ENCODE measurements at places on chromosomes 1 and 21. TPM values are rescaled to one million over a fixed set of nuclear protein-coding genes. Genes with fewer than 3 reads are reported as not detected.

Gene MATN1
- total RNA-seq, result not detected

Gene LRRIQ3
- total RNA-seq, result 0.38 TPM

DNA sequence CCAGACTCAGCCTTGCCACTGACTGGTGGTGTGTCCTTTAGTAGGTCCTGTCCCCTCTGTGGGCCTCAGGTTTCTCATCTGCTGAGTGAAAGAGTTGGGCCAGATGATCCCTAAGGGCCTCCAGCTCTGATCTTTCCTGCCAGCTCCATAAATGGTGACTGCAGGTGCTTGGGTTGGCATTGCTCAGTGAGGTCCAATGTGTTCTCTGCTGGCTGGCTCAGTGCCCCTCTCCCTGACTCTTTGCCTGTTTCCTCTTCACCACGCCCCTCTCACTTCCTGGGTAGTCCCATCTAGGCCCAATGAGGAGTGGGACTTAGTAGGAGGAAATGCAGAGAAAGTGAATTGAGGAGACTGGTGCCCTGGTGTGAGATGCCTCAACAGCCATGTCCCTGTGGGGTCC, 36.6 kb downstream of the UBE2T start:
- no peak for DNase-seq

DNA sequence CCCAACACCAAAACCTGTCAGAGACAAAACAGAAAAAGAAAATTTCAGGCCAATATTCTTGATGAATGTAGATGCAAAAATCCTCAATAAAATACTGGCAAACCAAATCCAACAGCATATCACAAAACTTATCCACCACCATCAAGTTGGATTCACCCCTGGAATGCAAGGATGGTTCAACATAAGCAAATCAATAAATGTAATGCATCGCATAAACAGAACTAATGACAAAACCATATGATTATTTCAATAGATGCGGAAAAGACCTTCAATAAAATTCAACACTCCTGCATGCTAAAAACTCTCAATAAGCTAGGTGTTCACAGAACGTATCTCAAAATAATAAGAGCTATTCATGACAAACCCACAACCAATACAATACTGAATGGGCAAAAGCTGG, 3.8 kb upstream of the OR2L5 start:
- no peak for DNase-seq

- DNase-seq, result no peak
Observed at GRCh38 chr1:109255097-109255651, 5.8 kb downstream of the CELSR2 start.
